ENCODE measurements at places on chromosomes 7 and 10.

DNA sequence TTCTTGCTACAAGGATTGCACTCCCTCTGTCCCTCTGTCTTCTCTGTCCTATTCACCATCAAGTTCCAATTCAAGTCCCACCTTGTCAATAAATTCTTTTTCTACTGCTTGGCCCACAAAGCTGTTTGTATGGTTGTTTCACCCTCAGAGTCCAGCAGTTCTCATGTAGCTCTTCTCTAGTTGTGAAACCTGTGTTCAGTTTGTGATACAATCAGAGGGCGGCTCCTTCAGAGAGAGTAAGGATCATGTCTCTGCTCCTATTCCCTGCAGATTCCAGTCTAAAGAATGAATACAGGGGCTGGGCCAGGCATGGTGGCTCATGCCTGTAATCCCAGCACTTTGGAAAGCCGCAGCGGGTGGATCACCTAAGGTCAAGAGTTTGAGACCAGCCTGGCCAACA, 126.6 kb upstream of the BET1 start:
- DNase-seq = peak; percentile 48

DNA sequence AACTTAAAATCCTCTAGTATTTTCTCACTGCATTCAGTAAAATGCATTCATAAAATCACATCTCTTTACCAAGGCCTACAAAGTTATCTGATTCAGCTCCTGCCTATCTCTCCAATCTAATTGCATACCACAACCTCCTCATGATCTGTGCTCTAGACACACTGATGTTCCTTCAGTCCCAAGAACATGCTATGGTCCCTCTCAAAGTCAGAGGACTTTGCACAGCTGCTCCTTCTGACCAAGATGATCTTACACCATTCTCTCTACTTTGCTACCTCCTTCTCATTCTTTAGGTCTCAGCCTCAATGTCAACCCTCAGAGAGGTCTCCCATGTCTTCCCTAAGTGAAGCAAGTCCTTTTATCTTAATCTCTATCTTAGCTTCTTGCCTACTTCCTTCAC, 45.5 kb downstream of the CAV1 start:
- DNase-seq = peak; percentile 25

DNA sequence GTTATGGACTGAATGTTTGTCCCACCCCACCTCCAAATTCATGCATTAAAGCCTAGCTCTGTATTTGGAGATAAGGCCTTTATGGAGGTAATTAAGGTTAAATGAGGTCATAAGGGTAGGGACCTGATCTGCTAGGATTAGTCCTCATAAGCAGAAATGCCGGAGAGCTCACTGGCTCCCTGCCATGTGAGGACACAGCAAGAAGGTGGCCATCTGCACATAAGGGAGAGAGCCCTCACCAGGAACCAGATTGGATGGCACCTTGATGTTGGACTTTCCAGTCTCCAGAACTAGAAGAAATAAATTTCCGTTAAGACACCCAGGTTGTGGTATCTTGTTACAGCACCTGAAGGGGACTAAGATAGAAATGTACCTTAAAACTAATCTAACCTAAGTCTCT, 816.1 kb upstream of the C7orf33 start:
- no peak for DNase-seq

- DNase-seq = no peak
Observed at GRCh38 chr10:24378126-24378920, 169.4 kb downstream of the KIAA1217 start.

DNA sequence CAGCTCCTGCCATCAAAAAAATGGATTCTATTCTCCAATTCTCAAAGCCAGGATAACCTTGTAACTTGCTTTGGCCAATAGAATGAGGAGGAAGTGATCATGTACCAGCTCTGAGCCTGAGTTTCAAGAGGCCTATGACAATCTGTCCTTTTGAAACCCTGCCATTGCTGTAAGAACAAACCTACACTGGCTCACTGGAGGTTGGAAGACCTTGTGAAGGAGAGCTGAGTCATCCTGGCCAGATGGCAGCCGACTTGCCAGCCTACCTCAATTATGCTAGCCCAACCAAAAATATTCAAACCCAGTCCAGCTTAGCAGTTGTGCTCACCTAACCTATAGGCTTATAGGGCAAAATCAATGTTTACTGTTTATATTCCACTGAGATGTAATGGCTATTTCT, 93.0 kb downstream of the HGF start:
- DNase-seq = peak; percentile 42

DNA sequence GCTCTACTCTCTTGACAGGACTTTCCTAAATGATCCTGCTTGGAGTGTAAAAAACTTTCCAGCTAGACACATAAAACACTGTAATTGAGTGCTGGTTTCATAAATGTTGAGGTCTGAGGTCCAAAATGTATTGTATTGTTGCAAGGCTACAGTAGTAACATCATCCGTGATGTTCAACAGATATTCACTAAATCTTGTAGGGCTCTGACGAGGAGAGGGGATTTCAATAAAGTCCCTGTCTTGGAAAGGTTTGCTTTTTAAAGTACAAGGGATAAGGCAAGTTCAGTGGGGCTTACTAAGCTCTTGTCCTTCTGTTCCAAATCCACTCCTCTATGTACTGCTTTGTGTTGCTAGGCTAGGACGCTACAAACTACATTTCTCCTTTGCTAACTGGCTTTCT, 48.9 kb downstream of the FHIP2A start:
- DNase-seq = no peak

DNA sequence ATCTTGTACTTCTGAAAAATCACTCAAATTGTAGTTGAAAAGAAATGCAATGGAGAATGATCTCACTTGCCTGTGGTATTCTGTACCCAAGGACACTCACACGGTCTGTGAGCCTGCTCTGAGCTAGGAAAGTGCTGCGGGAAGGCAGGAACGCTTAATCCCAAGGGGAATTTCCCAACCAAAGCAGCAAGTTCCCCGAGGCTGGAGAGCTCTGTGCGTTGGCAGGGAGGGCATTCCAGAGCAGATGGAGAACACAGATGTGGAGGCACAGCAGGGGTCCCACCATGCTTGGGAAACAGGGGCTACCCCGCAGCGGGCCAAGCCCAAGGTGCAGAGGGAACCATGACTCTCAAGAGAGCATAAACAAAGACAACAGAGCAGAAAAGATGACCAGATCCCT, 13.6 kb downstream of the SVIL start:
- DNase-seq = peak; percentile 99

- no peak for DNase-seq
Observed at GRCh38 chr10:1024103-1024502, 1.6 kb downstream of the IDI2 start.

DNA sequence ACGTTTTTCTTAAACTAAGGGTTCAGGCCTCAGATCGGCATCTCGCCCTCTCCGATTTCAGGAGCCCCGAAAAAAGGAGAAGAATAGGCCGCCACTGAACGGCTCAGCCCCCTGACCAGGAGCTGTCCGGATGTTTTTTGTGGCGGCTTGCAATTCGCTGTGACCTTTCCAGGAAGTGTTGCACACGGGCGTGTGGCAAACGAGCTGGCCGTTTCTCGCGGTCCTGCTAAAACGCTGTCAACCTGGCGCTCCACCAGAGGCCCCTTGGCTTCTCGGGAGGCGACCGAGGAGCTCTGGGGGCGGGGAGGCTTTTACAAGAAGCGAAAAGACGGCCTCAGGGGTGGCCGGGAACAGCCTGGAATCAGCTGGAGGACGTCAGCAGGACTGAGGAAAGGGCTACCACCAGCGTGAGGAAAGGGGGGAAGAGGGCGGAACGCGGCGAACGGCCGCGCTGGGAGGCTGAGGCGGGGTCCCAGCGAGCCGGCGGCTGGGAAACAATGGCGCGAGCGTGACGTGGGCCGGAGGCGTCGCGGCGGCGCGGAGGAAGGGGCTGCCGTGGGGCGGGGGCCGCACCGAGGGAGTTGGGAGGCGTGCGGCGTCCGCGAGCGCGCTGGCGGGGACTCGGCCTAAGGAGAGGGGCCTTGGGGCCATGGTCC, 493 bp downstream of the NT5C2 start:
- DNase-seq = peak; percentile 71

- peak; percentile 97 for DNase-seq
Observed at GRCh38 chr10:91598211-91598977, 34.5 kb downstream of the PPP1R3C start.

DNA sequence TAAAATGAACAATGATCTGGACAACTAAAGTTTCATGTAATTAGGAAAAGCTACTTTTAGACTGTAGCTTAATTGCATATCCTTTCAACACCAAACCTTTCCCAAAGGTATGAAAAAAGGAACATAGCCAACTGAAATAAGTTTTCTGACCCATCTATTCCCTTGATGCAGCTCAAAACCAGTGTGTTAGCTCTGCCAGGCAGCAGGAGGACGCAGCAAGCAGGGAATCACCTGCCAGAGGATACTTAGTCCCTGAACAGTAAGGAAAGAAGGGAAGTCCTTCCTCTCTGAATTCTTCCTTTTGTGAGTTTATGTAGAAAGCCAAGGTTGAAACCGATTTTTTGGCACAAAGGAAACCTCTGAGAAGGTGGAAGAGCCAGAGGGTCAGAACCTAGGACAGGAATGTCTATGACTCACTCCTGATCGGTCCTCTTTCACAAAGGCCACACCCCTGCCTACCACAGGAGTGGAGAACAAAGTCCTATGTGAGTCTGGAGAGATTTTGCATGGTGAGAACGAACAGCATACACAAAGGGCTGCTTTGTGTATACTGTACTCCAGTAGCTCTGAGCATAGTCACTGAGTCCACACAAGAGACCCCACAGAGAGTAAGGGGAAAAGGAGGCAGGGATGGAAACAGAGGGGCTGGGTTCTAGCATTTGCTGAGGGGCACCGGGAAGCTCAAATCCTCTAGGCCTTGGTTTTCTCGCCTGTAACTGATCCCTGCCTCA, 68.8 kb upstream of the GSDME start:
- DNase-seq = peak; percentile 70

DNA sequence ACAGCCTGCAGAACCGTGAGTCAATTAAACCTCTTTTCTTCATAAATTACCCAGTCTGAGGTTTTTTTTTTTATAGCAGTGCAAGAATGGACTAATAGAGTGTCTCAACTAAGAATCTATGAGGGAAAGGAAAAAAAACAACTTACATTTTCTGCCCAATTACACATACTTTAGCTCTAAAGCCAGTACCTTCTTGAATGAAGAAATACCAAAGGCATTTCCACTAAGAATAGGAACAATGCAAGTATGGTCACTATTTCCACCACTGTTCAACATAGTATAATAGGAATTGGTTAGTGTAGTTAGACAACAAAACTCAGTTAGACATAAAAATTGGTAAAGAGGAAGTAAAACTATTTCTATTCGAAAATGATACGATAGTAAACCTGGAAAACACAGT, 37.6 kb downstream of the MICU1 start:
- DNase-seq = no peak

DNA sequence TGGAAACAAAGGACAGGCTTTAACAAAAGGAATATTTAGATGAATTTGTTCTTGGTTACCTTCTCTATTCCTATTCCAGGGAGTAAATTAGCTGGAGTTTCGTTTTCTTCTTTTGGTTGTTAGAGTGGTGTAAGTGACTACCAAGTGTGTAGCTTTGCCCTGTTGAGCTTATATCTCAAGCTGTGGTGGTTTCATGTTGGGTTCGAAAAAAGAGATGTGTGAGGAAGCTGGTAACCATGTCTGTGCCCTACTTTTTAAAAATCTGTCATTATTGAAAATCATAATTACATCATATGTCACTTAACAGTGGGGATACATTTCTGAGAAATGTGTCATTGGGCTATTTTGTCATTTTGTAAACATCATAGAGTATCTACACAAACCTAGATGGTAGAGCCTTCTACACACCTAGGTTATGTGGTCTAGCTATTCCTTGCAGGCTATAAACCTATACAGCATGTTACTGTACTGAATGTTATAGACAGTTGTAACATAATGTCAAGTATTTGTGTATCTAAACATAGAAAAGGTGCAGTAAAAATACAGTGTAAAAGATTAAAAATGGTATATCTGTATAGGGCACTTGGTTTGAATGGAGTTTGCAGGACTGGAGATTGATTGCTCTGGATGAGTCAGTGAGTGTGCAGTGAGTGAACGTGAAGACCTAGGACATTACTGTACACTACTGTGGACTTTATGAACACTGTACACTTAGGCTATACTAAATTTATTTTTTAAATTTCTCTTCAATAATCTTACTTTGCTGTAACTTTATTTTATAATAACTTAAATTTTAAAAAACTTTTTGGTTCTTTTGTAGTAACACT, 90.4 kb downstream of the SEPTIN7 start:
- peak; percentile 29 for DNase-seq

GRCh38 chr7:13560441-13560840, 429.0 kb downstream of the ETV1 start:
- peak; percentile 58 for DNase-seq

DNA sequence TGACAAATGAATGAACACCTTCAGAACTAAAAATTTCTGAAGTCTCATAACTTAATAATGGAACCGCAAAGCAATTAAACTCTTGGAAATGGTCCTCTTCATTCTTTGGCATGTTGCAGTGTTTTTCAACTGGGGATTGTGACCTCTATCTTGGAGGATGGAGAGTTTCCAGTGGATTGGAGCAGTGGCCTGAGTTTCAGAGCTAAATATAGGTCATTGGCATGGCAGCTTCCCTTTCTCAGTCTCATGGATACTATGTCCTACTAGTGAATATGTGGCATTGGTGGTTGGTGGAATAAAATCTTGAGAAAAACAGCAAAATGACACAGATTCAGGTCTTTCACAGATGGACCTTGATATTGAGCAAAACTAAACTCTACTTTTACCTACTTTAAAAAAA, 24.1 kb upstream of the EPC1 start:
- no peak for DNase-seq

DNA sequence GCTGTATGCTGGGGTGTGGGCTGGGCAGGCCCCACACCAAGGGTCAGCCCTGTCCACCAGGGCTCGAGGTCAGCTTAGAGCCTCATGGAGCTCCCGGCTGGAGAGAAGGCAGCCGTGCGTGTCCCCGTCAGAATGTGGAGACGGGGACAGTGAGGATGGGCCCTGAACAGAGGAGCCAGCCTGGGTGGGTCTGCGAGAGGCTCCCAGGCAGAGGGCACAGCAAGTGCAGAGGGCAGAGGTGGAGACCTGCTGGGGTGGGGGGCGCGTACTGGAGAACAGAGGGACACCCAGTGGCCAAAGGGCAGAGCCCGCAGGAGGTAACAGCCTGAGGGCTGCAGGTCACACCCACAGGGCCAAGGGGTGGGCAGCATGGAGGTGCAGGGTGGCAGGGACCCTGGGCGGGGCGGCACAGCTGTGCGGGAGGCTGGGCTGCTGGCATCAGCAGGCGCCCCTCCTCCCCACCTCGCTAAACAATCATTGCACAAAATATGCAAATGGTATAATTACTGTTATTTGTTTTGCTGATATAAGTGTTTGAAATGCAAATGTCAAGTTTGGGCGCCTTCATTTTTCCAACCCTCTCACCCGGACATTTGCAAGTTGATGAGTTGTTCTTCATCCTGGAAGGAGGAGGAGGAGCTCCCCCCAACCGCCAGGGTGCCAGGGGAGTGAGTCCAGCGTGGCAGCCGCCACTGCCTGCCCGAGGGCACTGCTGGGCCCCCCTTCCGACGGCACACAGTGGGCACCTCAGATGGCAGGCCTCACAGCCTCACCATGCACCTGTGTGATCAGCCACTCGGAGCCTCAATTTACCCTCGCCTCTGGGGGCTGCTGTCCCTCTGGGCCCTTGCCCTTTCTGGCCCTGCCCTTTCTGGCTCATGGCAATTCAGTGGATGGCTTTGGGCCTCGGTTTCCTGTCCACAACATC, 35.0 kb downstream of the ELFN1 start:
- no peak for DNase-seq

Data from amniotic epithelial cell (primary cell).